ENCODE measurements at places on chromosomes 6 and 20. TPM values are rescaled to one million over a fixed set of nuclear protein-coding genes. Genes with fewer than 3 reads are reported as not detected.

Gene SAMD10
- total RNA-seq = 6.0 TPM

DNA sequence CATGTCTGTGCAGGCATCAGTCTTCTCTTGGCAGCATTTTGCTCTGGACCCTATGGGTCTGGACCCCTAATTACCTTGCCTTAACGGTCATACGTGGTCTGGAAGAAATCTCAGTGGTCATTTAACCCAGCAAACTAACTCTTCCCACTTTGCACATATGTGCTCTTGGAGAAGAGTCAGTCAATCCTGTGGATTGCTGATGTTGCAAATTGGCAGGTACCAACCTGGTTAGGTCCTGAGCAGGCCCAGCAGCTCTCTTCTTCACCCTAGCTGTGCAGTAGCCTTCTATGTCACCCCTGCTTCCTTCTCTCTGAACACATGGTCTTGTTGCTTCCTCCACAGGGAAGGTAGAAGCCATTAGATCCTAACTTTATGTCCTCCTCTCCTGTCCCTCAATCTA lies 1.6 kb downstream of the CEP43 start:
- no peak for DNase-seq

- DNase-seq = no peak
Observed at GRCh38 chr20:35281506-35282101, 3.0 kb downstream of the EIF6 start.

- no peak for DNase-seq
Observed at GRCh38 chr6:5930143-5930770, 76.5 kb downstream of the NRN1 start.

GRCh38 chr6:10453596-10453995 lies 38.7 kb upstream of the TFAP2A start:
- no peak for DNase-seq

Gene ETV7
- 1.8 TPM for total RNA-seq

Gene OPRM1
- total RNA-seq = not detected

Gene EPHA7
- 8.7 TPM for total RNA-seq

DNA sequence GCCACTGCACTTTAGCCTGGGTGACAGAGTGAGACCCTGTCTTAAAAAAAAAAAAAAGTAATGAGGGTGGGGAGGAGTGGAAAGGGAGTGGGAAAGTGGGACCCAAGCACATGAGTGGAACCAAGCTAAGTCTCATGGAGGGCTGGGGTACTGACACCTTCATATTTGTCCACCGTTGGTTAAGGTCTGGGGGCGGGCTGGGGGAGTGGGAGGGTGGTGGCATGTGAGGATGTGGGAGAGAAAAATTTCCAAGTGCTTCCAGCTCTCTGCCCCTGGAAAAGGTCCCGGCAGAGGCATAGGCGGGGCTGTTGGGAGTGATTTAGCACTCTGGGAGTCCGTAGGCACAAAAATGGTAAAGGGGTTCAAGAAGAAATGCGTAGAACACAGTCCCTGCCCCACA lies 6.1 kb downstream of the PSORS1C2 start:
- DNase-seq = no peak

GRCh38 chr20:38986663-38987062 lies 24.5 kb downstream of the DHX35 start:
- DNase-seq = no peak

Gene MROH8
- 5.2 TPM for total RNA-seq

GRCh38 chr6:136501514-136501913 lies 48.7 kb downstream of the MAP7 start:
- no peak for DNase-seq

GRCh38 chr6:129105035-129105434 lies 222.1 kb downstream of the LAMA2 start:
- no peak for DNase-seq

DNA sequence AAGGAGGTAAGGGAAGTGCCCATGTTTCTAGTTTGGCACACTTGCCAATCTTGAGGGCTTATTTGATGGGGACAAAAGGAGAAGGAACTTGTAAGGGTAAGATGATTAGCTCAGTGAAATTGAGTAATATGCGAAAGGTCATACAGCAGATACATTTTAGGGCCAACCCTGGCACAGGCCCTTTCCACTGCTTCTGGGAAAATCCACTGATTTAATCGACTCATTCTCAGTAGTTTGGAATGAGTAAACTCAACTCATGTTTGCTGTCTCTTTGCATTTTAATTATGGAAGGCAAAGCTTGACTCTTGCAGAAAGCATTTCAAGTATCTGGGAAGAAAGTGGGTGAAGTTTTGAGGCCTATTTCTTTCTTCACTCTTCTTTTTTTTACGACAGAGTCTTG lies 20.0 kb downstream of the PHF20 start:
- no peak for DNase-seq

Gene PACSIN1
- 0.32 TPM for total RNA-seq

DNA sequence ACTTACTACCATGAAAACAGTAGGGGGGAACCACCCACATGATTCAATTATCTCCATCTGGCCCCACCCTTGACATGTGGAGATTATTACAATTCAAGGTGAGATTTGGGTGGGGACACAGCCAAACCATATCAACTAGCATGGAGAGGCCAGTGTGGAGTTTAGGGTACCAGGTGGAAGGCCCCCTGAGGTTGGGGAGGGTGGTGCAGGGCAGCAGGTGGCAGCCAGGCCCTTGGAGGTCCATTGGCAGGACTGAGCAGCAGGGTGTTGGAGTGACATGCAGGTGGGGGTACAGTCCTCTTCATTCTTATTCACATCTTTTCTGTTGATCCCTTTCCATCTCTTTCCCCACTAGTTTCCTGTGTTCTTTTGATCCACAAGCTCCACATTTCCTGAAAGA lies 42.9 kb downstream of the PHACTR3 start:
- no peak for DNase-seq

- DNase-seq = no peak
Observed at GRCh38 chr6:36098920-36099647, 31.2 kb upstream of the MAPK13 start.

DNA sequence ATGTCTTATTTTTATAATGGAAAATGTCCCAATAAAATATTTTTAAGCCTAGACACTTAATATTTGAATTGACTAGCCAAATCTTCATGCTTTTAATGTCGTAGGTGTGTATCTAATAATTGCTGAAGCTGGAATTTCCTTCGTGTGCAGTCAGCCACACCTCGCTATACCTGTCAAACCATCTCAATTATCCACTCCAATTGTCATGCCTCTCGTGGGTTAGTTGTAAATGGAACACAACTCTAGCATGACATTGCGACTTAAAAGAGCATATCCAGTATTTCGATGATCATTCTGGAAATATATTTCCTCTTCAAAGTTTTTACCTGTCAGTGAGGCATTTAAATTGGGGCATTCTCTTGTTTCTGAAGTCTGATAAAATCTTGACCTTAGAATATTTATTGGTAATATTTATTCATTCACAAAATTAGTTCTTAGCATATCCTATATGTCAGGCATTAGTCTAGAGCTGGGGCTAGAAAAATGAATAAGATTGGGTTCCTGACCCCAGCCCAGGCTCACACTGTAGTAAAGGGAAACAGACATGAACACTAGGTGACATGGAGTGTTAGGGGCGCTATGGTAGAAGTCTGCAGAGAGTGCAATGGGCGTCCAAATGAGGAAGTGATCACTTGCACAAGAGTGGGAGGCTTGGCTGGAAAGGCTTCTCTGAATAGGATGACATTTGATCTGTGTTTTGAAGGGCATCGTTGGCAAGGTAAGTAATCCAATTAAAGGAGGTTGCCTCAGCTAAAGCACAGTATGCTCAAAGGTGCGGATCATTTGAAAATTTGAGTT lies 11.0 kb upstream of the CFAP206 start:
- DNase-seq = no peak

Gene POU3F2
- total RNA-seq = not detected

DNA sequence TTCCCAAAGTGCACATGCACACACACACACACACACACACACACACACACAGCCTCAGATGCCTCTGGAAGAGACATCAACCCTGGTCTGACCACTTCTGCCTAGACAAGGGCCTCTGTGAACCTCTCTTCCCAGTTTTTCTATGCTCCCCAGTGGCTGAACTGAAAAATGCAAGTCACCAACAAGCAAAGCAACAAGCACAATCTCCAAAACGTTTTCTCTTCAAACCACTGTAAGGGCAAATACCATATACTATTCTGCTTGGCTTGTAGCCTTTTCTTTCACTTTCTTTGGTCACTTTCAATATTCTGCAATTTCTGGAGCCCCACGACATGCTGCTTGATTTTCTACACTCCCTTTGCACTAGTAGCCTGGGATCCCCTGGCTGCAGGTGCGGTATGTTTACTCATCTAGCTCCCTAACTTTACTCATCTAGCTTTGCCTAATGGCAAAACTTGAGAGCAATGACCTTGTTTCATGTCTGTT lies 121.4 kb upstream of the DST start:
- no peak for DNase-seq

GRCh38 chr6:80020381-80021120 lies 16.1 kb downstream of the TTK start:
- no peak for DNase-seq

DNA sequence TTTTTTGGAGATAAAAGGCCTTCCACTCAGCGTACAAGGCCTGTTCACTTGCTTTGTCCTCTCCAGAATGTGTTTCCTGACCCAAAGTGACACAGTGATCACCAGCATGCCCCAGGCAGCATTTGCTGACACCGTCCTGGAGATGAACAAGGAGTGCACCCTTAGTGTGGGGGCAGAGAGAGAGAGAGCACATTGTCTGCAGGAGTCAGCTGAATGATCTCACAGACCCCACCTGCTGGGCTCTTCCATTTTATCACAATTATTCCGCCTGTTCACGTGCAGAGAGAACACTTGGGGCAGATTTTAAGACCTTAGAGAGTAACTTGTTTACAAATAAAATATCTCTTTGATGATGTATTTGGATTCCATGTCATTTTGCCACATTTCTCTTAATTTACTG lies 22.4 kb upstream of the MAS1L start:
- no peak for DNase-seq

All from prostate gland (tissue), 2 donors.